ENCODE measurements at places on chromosomes 3 and 15.
A peak's percentile ranks its signal among the peaks of the same experiment; 100 is the strongest.

- peak; percentile 15 for DNase-seq
These were observed 203.8 kb downstream of the UACA start for GRCh38 chr15:70559265-70560239.

DNA sequence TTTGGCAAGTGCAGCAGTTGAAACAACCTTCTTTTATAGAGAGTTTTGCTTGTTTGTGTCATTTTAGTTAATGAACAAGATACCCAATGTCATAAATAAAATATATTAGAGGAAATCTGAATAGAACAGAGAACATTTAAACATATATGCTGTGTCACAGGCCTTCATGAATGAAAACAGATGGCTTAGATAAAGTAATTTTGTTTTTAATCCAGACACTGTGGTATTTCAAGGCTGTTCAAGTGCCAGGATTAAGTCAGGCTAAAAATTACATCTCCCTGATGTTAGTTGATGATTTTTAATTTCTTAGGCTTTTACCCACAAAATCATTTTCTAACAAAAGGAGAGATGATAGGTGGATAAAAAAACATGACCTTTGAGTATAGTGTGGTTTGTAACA is 4.9 kb upstream of the ACKR4 start:
- DNase-seq, result peak; percentile 72

DNA sequence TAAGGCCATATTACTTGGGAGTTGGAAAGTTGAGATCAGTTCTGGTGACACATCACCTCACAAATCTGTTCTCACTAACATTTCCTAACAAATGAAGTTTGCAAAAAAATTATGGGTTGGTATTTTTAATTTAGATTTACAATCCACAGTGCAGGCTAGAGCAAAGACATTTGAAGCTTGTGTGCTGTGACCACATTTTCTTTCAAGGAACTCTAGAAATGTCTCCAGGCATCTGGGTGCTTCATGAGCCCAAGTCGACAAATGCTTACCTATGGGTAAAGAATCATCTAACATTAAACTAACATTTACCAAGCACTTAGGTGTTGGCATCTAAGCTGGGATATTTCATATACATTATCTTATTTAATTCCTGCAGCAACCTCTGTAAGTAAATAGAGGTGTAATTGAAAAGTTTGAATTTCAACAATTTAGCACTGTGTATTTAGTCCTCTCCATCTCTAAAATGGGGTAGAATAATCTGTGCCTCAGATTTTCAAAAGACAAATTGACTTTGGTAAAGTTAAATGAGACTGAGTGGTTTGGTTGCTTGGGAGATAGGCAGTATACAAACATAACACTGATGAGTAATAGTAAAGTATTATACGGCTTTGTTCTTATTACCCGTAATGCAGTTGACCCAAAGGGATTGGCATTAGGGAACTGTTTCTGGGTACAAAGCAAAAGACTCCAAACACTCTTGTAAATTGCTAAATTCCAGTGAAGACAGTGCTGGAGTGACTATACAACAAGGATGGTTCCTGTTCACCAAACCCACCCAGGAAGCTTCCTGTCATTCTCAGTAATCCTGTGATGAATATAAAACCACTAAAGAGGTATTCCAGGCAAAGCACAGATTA is 162.5 kb downstream of the TPRG1 start:
- DNase-seq, result peak; percentile 12

GRCh38 chr15:100686725-100687473 is 84.5 kb downstream of the ASB7 start:
- DNase-seq, result peak; percentile 90

- peak; percentile 75 for DNase-seq
These were observed 1.8 kb downstream of the RBMS3 start for GRCh38 chr3:29282427-29283230.

DNA sequence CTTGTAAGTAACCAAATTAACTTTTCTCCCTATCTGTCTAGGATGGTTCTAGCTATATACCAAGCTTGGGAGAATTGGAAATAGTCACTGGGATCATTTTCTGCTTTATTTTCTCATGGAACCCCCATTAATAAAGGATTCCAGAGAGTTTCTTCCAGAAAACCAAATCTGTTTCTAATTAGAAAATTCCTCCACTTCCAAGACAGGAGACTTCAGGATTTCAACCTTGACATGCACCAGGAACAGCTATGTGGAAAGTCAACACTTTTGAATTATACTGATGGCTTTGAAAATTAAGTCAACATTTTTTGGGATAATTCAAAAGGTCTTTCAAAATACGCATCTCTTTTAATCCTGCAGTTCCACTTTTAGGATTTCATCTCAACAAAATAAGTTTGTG is 138.3 kb downstream of the MEX3B start:
- DNase-seq, result no peak

- no peak for DNase-seq
These were observed 3.0 kb upstream of the BUB1B start for GRCh38 chr15:40157778-40158447.

DNA sequence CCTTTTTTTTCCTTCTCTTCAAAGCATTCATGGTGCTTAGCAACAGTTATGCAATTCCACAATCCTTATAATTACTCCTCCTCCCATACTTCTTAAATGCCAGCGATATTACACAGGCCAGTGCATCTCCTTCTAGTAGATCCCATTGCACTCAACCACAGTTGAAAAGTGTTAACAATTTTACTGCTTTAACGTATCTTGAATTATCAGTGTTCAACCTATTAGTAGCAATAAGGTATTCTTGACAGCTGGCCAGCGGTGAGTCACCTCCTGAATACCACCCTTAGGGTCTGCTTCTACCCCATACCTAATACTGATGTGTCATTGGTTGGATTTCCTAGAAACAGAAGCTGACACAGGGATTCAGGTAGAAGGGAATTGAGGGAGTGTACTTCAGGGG is 24.0 kb upstream of the TEX9 start:
- DNase-seq, result no peak

- peak; percentile 40 for DNase-seq
These were observed 88.5 kb upstream of the NANOGP8 start for GRCh38 chr15:35173444-35174118.

DNA sequence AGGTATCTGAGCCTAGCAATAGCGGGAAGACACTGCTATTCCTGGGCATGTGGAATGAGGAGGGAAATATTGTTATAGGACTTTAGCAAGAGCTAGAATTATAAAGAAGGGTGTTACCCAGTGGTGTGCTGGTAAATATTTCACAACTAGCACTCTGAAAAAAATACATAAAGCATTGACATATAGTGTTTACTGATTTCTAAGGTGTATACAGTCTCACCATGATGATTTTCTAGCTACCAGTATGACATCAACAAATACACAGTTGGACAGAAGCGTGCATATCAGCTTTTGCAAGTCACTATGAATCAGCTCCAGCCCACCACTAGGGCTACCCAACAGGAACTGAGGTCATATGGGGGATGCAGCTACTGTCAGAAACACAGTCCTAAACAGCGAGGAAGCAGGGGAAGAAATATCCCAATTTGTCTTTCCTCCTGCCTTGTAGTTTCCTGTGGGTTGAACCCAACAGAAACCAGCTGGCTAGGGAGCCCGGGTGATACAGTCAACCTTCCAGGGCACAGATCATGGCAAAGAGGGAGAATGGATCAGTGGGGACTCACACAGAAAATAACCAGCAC is 39.6 kb downstream of the HGD start:
- peak; percentile 52 for DNase-seq

DNA sequence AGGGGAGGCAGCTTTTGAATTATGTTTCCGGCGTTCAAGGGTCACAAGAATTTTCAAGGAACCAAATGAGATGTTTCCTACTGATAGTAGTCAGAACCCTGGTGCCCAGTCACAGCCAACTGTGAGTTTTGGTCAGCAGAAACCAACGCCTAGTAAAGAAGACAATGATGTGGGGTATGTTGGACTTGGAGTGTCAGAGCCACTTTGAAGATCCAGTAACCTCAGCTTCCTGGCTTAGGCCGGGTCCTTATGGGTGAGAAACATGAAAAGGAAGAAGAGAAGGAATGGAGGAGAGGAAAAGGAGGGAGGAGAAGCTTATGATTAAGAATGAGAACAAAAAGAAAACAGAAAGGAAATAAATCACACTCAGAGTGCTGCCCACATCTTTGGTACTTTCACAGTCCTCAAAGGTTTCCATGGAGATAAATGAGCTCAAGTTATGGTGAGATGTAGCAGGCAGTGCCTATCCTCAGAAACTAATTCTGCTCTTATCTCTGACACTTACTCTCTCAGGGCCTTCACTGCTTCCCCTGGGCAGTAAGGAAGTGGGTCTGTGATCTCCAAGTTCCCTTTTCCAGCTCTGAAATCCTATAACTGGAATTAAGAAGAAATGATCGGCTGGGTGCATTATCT is 2.0 kb upstream of the MCF2L2 start:
- no peak for DNase-seq

DNA sequence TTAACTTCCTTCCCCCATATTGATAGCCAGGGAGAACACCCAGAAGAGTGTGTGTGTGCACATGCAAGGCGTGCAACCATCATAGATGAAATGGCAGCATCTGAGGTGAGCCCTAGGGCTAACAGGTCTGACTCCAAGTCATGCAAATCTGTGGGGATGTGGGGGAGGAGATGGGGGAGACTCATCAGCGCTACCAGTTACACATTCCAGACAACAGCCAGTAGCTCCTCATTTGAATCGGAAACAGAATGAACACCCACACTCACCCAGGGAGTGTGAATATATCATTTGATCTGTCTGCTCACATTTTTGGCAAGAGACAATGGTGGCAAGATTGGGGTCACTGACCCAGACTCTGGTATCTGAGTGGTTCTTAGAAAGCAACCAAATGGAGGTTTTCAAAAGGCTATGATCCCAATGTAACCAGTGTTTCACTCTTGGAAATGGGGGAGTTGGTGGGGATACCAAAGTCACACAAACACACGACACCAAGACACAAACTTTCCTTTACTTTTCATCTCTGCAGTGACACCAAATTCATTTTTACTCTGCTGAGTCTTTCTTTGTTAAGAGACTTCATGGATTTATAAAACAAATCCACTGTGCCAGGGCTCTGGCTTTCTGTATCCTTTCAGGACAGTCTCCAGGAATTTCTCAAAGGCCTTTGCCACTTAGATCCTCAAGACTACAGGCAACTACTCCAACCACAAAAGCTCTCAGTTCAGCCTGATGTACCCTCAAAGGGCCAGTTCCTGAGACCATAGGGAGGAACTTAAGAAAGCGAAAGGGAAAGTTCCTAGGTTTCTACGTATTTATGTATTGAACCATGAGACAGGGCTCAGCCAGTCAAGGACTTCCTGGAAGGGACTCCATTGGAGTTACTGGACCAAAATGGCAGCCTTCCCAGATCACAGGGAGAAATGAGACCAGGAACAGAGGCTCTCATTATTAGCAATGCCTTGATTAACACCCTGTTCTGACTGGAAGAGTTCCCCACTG is 2.2 kb downstream of the CDCP1 start:
- peak; percentile 83 for DNase-seq
